ENCODE measurements at places on chromosomes 3 and 15. TPM values are rescaled to one million over a fixed set of nuclear protein-coding genes. Genes with fewer than 3 reads are reported as not detected.

Gene CACNA2D3
- total RNA-seq, result not detected

Gene SEC62
- total RNA-seq, result 20.5 TPM

DNA sequence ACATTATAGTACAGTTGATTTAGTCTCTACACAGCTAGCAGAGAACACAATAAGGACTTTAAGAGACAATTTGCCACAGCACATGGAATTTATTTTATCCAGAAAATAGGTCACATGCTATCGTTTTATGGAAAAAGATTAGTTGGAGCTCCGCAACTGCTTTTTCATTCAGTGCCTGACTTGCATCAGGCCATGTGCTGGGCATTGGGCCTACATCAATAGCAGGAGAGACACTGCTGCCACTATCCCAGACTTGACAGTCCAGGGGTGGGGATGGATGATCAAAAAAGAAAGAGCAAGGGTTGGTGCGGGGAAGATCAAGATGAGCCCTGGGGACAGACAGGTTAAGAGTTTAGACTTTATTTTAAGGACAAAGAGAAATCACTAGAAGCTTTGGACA lies 75.2 kb upstream of the C3orf80 start:
- H3K4me1 ChIP-seq, result no peaks in the 10 kb centered on the region
- DNase-seq, result no peak
- peak overlapping the region; percentile 23 for H3K27ac ChIP-seq

- DNase-seq, result no peak
- no peak overlapping the region for H3K27ac ChIP-seq
- no peak overlapping the region for H3K4me3 ChIP-seq
These were observed 321.5 kb upstream of the ICE2 start for GRCh38 chr15:60800299-60801072.

GRCh38 chr3:52250122-52250521 lies 4.6 kb downstream of the PPM1M start:
- H3K27ac ChIP-seq, result no peak overlapping the region
- no peaks in the 10 kb centered on the region for H3K27me3 ChIP-seq
- peaks cover 47% of the 10 kb centered on the region for H3K36me3 ChIP-seq
- H3K4me3 ChIP-seq, result no peak overlapping the region

- H3K36me3 ChIP-seq, result no peaks in the 10 kb centered on the region
- no peak overlapping the region for H3K4me3 ChIP-seq
- no peak for DNase-seq
- H3K4me1 ChIP-seq, result no peaks in the 10 kb centered on the region
- no peak overlapping the region for H3K27ac ChIP-seq
- H3K27me3 ChIP-seq, result no peaks in the 10 kb centered on the region
These were observed 23.3 kb upstream of the CYP11A1 start for GRCh38 chr15:74390647-74391288.

DNA sequence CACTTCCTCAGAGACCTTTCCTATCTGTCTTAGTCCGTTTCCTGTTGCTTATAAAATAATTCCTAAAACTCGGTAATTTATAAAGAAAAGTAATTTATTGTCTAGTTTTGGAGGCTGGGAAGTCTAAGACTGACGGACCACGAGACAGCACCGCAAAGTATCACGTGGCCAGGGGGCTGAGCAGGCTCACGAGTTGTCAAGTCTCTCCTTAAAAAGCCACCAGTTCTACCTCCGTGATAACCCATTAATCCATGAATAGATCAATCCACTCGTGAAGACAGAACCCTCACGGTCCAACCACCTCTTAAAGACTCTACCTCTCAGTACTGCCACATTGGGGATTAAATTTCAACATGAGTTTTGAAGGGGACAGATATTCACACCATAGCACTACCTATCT lies 821 bp downstream of the LINS1 start:
- no peaks in the 10 kb centered on the region for H3K36me3 ChIP-seq
- no peak for DNase-seq
- H3K4me3 ChIP-seq, result peak overlapping the region; percentile 66
- H3K27me3 ChIP-seq, result no peaks in the 10 kb centered on the region
- H3K27ac ChIP-seq, result no peak overlapping the region
- H3K4me1 ChIP-seq, result peaks cover 7% of the 10 kb centered on the region

- peaks cover 95% of the 10 kb centered on the region for H3K36me3 ChIP-seq
- no peaks in the 10 kb centered on the region for H3K4me1 ChIP-seq
- no peak overlapping the region for H3K4me3 ChIP-seq
- no peak overlapping the region for H3K27ac ChIP-seq
- DNase-seq, result no peak
These were observed 37.6 kb downstream of the MTMR10 start for GRCh38 chr15:30953731-30954378.

- no peak overlapping the region for H3K27ac ChIP-seq
- no peak overlapping the region for H3K4me3 ChIP-seq
- DNase-seq, result no peak
- H3K4me1 ChIP-seq, result no peaks in the 10 kb centered on the region
- no peaks in the 10 kb centered on the region for H3K27me3 ChIP-seq
- H3K36me3 ChIP-seq, result no peaks in the 10 kb centered on the region
These were observed 557.9 kb downstream of the FGF12 start for GRCh38 chr3:192169332-192169915.

DNA sequence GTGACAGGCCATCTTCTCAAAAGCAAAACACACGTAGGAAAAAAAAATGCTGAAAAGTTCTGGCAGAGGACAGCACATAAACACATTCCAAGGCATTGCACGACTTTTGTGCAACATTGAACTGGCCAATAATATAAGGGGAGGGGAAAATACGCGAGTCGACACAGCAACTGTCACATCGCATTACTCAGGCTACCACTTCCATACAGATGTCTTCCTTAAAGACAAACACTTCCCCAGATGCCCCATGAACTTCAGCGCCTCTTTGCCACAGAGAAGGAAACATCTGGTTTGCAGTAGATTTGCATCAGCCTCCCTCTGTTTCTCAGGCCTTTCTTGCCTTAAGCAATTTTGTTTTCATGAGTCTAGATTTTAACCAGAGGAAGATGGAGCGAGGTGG lies 144.4 kb upstream of the IGF1R start:
- DNase-seq, result peak; percentile 77
- H3K4me1 ChIP-seq, result peaks cover 24% of the 10 kb centered on the region
- H3K4me3 ChIP-seq, result no peak overlapping the region
- H3K36me3 ChIP-seq, result no peaks in the 10 kb centered on the region

DNA sequence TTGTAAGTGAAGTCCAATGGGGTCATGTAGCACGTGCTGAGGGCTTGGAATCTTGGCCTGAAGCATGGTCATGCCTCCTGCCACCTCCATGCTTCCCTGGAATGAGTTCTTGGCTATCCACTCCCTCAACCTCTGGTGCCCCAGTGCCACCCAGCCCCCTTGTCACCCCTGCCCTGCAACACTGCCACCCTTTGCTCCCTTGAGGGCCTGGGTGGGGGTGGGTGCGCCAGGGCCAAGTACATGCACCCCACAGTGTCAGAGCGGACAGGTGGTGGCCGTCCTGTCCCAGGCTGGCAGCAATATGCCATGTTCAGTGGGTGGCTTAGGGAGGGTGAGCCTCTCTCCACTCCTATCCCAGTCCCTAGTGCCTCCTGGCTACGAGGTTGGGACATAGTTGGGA lies 27.6 kb upstream of the C15orf39 start:
- DNase-seq, result no peak
- H3K36me3 ChIP-seq, result no peaks in the 10 kb centered on the region
- peaks cover 15% of the 10 kb centered on the region for H3K4me1 ChIP-seq
- H3K27me3 ChIP-seq, result no peaks in the 10 kb centered on the region
